ENCODE measurements at places on chromosomes 3 and 15.

DNA sequence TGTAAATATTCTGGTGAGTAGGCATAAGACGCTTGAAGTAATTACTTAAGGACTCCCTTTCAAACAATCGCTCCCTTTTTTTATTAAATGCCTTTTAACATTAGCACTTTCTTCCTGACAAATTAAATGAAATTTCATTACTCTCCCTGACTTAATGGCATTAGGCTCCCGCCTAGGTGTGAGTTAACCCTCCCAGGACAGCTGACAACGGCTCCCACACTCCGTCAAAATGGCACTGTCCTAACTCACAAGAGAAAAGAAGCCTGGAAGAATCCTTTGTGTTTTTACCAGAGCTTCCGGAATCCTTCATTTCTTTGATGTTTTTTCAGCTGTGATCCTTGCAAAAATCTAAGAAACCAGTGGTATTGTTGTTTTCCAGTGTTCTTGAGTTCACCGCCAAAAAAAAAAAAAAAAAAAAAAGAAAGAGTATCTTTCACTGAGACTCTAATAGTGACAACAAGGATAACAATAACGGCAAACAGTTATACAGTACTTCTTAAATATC, 861.0 kb upstream of the NR2F2 start:
- no peak overlapping the region for H3K27ac ChIP-seq
- H3K36me3 ChIP-seq = no peaks in the 10 kb centered on the region
- peaks cover 9% of the 10 kb centered on the region for H3K27me3 ChIP-seq
- no peak overlapping the region for H3K4me3 ChIP-seq
- H3K4me1 ChIP-seq = no peaks in the 10 kb centered on the region

- no peak overlapping the region for H3K4me3 ChIP-seq
- H3K4me1 ChIP-seq = peaks cover 14% of the 10 kb centered on the region
- no peaks in the 10 kb centered on the region for H3K27me3 ChIP-seq
- H3K36me3 ChIP-seq = peaks cover 3% of the 10 kb centered on the region
Observed at GRCh38 chr3:143585720-143586456, 262.4 kb downstream of the SLC9A9 start.

DNA sequence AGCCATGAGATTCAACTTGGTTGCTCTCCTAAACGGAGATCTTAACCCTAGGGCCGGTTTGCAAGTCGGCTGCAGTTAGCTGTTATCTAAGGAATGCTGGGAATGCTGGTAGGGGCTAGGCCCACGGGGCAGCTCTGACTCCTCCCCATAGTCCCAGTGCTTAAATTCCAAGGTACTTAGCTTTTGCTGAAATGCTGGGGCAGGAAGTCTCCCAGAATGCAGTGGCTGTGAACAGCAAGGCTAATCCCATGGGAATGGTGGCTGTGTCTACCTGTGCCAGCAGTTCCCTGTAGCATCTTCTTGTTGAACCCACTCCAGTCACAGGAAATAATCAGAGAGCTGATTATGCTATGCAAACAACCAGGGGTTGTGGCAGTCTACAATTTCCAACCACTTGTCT, 102.5 kb upstream of the TJP1 start:
- H3K27me3 ChIP-seq = peaks cover 15% of the 10 kb centered on the region
- no peak overlapping the region for H3K27ac ChIP-seq
- H3K4me3 ChIP-seq = no peak overlapping the region
- no peak for DNase-seq
- H3K36me3 ChIP-seq = no peaks in the 10 kb centered on the region

DNA sequence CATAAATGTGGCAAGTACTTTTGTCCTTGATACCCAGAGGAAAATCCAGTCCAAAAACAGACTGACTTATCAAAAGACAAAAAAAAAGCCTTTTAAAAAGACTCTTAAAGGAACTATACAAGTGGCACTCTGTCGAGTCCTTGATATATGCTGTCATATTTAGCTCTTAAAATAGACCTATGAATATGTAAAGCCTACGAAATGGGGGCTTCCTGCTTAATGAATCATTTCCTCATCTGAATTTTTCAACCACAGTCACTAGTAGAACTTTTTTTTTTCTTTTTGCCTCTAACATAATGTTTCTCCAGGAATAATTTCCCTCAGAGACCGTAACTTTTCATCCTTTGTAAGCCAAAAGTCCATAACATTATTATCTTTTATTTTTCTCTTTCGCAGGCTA, 95.8 kb downstream of the P3H2 start:
- no peaks in the 10 kb centered on the region for H3K36me3 ChIP-seq
- no peak overlapping the region for H3K4me3 ChIP-seq
- no peaks in the 10 kb centered on the region for H3K4me1 ChIP-seq

- no peaks in the 10 kb centered on the region for H3K4me1 ChIP-seq
- no peak overlapping the region for H3K27ac ChIP-seq
- H3K27me3 ChIP-seq = no peaks in the 10 kb centered on the region
- H3K4me3 ChIP-seq = no peak overlapping the region
- no peaks in the 10 kb centered on the region for H3K36me3 ChIP-seq
- no peak for DNase-seq
Observed at GRCh38 chr3:134659391-134660045, 8.7 kb upstream of the KY start.

GRCh38 chr3:129577925-129578786, 28.3 kb downstream of the PLXND1 start:
- no peak for DNase-seq
- no peak overlapping the region for H3K27ac ChIP-seq
- H3K4me1 ChIP-seq = peaks cover 6% of the 10 kb centered on the region
- no peak overlapping the region for H3K4me3 ChIP-seq
- no peaks in the 10 kb centered on the region for H3K36me3 ChIP-seq

- H3K4me1 ChIP-seq = peaks cover 15% of the 10 kb centered on the region
- DNase-seq = no peak
- H3K27me3 ChIP-seq = peaks cover 12% of the 10 kb centered on the region
- no peak overlapping the region for H3K4me3 ChIP-seq
- peak overlapping the region; percentile 12 for H3K27ac ChIP-seq
Observed at GRCh38 chr15:51223771-51224229, 114.6 kb downstream of the CYP19A1 start.

- no peaks in the 10 kb centered on the region for H3K27me3 ChIP-seq
- no peak for DNase-seq
- H3K4me3 ChIP-seq = no peak overlapping the region
- peaks cover 20% of the 10 kb centered on the region for H3K4me1 ChIP-seq
- peaks cover 87% of the 10 kb centered on the region for H3K36me3 ChIP-seq
Observed at GRCh38 chr3:125003369-125003853, 52.4 kb downstream of the HEG1 start.

DNA sequence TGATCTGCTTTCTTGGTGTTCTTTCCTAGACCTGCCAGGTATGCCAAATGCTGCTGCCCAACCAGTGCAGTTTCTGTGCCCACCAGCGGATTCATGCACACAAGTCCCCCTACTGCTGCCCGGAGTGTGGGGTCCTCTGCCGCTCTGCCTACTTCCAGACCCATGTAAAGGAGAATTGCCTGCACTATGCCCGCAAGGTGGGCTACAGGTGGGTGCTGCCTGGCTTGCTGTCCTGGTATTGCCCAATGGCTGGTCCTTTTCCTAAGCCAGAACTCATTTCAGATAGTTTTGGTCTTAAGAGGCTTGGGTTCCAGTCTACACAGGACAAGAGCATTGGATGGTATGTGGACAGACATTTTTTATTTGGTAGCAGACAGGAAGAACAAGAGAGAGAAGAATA, 26.5 kb upstream of the ALPK3 start:
- peak overlapping the region; percentile 16 for H3K27ac ChIP-seq
- H3K36me3 ChIP-seq = peaks cover 33% of the 10 kb centered on the region
- H3K4me1 ChIP-seq = peaks cover 19% of the 10 kb centered on the region
- no peak overlapping the region for H3K4me3 ChIP-seq
- H3K27me3 ChIP-seq = no peaks in the 10 kb centered on the region

DNA sequence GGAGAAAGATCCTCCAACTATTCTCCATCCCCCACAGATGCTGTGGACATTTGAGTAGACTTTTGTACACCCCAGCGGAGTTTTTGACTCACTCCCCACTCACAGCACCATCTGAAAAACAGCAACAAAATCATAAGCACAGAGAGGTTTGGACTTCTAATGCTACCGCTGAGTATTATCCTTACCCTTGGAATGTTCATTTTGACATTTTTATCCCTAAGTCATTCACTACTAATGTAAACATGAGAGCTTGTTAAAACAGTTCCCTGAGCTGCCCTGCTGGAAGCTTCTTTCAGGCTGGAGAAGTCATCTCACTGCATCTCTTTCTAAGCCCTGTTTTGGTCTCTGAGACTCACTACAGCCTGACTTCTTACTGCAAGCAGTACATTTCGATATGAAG, 1045.9 kb downstream of the MCTP2 start:
- no peak for DNase-seq
- peaks cover 47% of the 10 kb centered on the region for H3K27me3 ChIP-seq
- no peak overlapping the region for H3K27ac ChIP-seq
- H3K36me3 ChIP-seq = no peaks in the 10 kb centered on the region
- H3K4me1 ChIP-seq = peaks cover 6% of the 10 kb centered on the region

GRCh38 chr15:31135523-31135922, 34.0 kb upstream of the TRPM1 start:
- H3K36me3 ChIP-seq = no peaks in the 10 kb centered on the region
- H3K27me3 ChIP-seq = peaks cover 16% of the 10 kb centered on the region
- H3K4me1 ChIP-seq = peaks cover 2% of the 10 kb centered on the region
- no peak overlapping the region for H3K27ac ChIP-seq
- DNase-seq = no peak

DNA sequence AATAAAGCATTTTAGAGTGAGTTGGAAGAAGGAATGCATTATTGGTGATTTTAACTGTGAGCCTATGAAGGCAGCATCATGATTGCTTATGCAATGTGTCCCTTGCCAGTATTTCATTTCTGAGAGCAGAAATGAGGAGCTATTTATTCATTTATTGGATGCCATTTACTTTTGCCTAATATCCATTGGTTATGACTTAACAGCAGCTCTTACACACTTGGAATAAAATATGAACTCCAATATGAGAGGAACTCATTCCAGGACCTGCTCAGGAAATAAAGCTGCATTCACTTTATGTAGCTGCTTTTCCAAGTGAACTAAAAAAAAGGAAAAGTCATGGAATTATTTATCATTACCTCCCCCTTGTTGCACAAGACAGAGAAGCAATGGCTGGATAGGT, 280.1 kb downstream of the LRTM1 start:
- no peak overlapping the region for H3K4me3 ChIP-seq
- H3K36me3 ChIP-seq = no peaks in the 10 kb centered on the region
- no peak overlapping the region for H3K27ac ChIP-seq
- H3K27me3 ChIP-seq = no peaks in the 10 kb centered on the region
- no peaks in the 10 kb centered on the region for H3K4me1 ChIP-seq

GRCh38 chr3:25910997-25911396, 121.1 kb downstream of the OXSM start:
- H3K27me3 ChIP-seq = peaks cover 12% of the 10 kb centered on the region
- H3K4me3 ChIP-seq = no peak overlapping the region
- no peaks in the 10 kb centered on the region for H3K36me3 ChIP-seq
- peaks cover 3% of the 10 kb centered on the region for H3K4me1 ChIP-seq

DNA sequence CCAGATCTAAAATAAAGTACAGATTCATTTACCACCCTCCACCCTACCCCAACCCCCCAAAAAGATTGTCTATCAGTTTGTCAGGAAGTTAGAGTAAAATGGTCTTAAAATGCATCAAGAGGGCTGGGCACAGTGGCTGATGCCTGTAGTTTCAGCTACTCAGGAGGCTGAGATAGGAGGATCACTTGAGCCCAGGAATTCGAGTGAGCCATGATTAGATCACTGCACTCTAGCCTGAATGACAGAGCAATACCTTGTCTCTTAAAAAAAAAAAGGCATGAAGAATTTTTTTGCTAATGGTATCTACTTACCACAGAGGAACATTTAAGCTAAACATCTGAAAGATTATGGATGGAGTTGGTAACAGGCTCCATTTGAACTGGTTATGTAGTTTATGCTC, 71.0 kb downstream of the RBM6 start:
- H3K4me3 ChIP-seq = no peak overlapping the region
- no peaks in the 10 kb centered on the region for H3K27me3 ChIP-seq
- no peak for DNase-seq
- no peak overlapping the region for H3K27ac ChIP-seq
- H3K4me1 ChIP-seq = peaks cover 5% of the 10 kb centered on the region

DNA sequence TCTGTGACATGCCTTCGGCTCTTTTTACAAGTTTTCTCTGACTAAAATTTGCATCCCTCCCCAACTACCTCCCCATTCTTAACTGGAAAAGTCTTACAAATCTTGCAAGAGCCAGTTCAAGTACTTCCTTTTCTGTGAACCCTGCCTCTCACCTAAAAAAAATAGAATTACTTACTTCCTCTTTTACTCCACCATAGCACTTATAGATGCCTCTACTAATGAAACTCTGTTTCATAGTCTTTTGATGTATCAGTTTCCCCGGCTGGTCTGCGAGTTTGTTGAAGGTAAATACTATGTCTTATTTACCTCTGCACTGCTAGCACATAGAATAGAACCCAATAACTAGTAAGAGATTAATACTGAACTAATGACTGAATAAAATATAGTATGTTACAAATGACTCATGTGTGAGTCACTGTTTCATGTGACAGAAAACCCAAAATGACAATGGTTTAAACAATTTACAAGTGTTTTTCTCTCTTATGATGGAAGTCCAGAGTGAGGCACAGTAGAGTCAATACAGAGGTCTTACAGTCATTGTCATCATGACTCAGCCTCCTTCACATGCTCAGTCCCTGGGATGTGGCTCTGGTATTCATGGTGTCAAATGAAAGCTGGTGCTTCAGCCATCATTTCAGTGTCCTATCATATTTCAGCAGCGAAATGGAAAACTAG, 393.5 kb downstream of the RSL24D1 start:
- no peak overlapping the region for H3K27ac ChIP-seq
- H3K27me3 ChIP-seq = no peaks in the 10 kb centered on the region
- no peaks in the 10 kb centered on the region for H3K4me1 ChIP-seq
- no peaks in the 10 kb centered on the region for H3K36me3 ChIP-seq
- no peak for DNase-seq

GRCh38 chr3:172517859-172518466, 5.3 kb downstream of the TNFSF10 start:
- peaks cover 84% of the 10 kb centered on the region for H3K36me3 ChIP-seq
- H3K27me3 ChIP-seq = no peaks in the 10 kb centered on the region
- H3K4me3 ChIP-seq = peak overlapping the region; percentile 87
- peaks cover 66% of the 10 kb centered on the region for H3K4me1 ChIP-seq
- DNase-seq = peak; percentile 89

All from activated CD4-positive, alpha-beta T cell treated with anti-CD3 and anti-CD28 coated beads, Interleukin-2, amount 10 ng/mL, durations not matched to agents 24 days and 14 days (primary cell).